ENCODE measurements at places on chromosomes 12 and 14. TPM values are rescaled to one million over a fixed set of nuclear protein-coding genes. Genes with fewer than 3 reads are reported as not detected.

GRCh38 chr12:9902539-9903228 lies 21.4 kb downstream of the KLRF2 start:
- ATAC-seq = no peak

Gene GPR135
- 8.5 TPM for total RNA-seq

- no peak for ATAC-seq
Observed at GRCh38 chr14:38134416-38135030, 73.2 kb upstream of the SSTR1 start.

GRCh38 chr12:132489078-132489601 lies 811 bp upstream of the FBRSL1 start:
- peak; percentile 13 for ATAC-seq

Gene PAX9
- total RNA-seq = 1.1 TPM

DNA sequence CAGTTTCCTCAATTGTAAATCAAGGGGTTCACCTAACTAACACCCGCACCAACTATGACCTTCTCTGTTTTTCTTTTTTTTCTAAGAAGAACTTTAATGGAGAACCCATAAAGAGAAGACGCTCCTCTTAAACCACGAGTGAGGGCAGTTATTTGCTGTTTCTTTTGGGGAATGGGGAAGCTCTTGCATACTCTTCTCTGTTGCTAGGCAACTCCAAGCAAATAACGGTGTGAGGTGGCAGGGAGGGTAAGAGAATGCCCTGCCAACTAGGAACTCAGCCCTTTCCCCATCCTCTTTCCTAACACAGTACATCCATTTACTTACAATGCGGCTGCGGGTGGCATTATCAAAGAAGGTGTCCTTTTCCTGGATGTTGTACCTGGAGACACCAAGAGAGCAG lies 114.9 kb downstream of the ANO2 start:
- ATAC-seq = no peak

GRCh38 chr12:46773586-46774321 lies 52.0 kb downstream of the SLC38A4 start:
- no peak for ATAC-seq

DNA sequence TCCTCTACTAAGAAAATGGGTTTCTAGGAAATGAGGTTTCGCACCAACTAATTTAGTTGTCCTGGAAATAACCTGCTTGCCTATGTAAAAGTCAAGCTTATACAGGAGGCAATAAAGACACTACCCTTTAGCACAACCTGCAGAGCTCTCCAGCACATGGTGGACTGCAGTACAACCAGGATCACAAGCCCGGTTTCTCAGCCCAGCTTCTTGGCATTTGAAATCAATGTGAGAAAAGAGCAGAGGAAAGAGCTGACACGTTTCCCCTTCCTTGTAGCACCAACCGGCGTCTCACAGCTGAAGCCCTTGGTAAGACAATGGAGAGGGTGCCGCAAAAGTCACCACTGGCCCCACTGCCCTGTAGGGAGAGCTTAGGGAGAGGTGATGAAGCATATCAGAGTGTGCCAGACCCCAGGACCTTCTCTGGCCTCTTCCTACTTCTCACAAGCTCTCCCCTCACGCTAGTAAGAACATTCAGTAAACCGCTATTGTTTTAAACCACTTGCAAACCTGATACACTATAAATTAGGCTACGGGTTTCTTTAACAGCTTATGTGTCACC lies 8.6 kb downstream of the SPTLC2 start:
- no peak for ATAC-seq

- ATAC-seq = no peak
Observed at GRCh38 chr12:69241438-69242092, 2.2 kb downstream of the CPSF6 start.

Gene RNU4-1
- not detected for total RNA-seq

DNA sequence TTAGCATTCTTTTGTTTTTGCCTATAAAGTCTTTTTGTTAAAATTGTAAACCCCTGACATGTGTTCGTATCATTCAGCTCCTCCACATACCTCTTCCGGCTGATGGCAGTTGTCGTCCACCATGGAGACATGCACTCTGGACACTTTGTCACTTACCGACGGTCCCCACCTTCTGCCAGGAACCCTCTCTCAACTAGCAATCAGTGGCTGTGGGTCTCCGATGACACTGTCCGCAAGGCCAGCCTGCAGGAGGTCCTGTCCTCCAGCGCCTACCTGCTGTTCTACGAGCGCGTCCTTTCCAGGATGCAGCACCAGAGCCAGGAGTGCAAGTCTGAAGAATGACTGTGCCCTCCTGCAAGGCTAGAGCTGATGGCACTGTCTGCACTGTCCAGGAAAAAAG lies 7.7 kb downstream of the ALKBH2 start:
- ATAC-seq = no peak

GRCh38 chr12:64609536-64610078 lies 688 bp upstream of the RASSF3 start:
- ATAC-seq = no peak

Gene IFI27
- total RNA-seq = 61.2 TPM

GRCh38 chr12:95701275-95701674 lies 89.3 kb downstream of the NTN4 start:
- no peak for ATAC-seq

All from gastroesophageal sphincter (tissue), 4 donors.